ENCODE measurements at places on chromosomes 11 and 22.

- DNase-seq = peak; percentile 92
These were observed at the start of gene AMOTL1 for GRCh38 chr11:94767701-94768601. AMOTL1 (plus strand) TSS chr11:94768356; CDS start chr11:94768512, 156 bp downstream.

DNA sequence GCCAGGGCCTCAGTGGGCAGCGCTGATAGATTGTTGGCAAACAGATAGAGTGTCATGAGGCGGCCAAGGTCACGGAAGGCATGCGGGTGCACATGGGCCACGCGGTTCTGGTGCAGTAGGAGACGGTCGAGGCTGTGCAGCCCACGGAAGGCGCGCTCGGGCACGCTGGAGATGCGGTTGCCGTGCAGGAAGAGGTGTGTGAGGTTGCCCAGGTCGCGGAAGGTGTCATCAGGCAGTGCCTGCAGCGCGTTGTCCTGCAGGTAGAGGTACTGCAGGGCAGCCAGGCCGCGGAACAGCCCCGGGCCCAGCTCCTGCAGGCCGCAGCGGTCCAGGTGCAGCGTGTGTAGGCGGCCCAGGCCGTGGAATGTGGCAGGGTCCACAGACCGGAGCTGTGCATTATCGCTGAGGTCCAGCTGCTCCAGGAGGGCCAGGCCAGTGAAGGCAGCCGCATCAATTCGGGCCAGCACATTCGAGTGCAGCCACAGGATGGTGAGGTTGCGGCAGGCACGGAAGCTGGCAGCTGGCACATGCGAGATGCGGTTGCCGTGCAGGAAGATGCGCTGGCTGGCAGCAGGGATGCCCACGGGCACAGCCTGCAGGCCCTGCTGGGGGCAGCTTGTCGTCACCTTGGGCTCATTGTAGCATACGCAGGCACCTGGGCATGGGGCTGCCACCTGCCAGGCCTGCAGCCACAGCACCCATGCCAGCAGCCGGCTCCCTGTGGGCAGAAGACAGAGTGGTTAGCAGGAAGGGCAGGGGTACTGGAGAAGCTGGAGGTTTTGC lies 25.5 kb downstream of the RTN4R start:
- no peak for DNase-seq

- DNase-seq = no peak
These were observed 944 bp downstream of the C11orf86 start for GRCh38 chr11:66976028-66976467.

DNA sequence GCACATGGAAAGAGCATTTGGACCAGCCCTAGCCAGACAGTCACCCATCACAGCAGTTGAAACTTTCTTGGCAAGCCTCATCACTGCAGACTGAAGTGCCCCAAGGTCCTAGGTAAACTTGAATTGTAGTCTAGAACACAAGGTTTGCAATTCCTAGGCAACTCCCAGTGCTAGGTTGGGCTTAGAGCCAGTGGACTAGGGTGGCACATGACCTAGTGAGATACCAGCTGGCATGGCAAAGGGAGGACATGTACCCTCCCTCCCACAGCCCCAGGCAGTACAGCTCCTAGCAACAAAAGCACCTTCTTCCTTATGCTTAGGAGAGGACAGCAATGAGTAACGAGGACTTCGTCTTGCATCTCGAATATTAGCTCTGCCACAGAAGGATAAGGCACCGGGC lies 889.5 kb downstream of the JRKL start:
- no peak for DNase-seq

DNA sequence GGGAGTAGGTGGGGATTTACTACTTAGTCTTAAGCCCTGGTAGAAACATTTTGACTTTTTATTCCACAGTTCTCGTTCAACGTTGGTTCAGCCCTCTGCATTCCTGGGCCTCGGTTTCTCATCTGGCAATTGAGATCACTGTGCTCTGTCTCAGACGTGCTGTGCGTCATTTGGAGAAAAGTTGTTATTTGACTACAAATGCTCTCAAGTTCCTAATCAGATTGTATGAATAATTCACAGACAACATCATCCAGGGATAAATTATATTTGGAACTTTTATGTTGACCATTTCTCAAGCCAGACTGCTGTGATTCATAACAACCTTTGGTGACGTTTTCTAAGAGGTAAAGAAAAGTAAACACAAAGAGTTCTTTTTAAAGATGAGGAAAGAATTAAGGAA lies 69.2 kb downstream of the BLID start:
- DNase-seq = no peak

- no peak for DNase-seq
These were observed 91.8 kb upstream of the CD44 start for GRCh38 chr11:35047179-35047578.

- DNase-seq = peak; percentile 96
These were observed 1.4 kb upstream of the TNNI2 start for GRCh38 chr11:1837171-1838076.

DNA sequence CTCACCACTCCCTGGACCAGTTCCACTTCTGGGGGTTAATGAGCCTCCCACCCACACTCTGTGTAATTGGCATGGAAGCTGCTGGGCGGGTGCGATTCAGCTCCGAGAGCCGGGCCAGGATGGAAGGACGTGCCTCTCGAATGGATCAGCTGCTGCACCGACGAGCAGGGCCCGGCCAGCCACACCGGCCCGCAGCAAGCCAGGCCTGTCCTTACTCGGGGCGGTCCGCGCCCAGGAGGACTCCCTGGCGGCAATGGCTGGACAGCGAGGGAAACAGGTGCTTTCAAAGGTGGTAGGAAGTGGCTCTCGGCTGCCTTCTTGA lies 4.3 kb upstream of the SHISAL1 start:
- no peak for DNase-seq

GRCh38 chr11:36147491-36147890 lies 141.7 kb downstream of the COMMD9 start:
- DNase-seq = no peak

GRCh38 chr11:16382638-16383380 lies 26.5 kb upstream of the SOX6 start:
- DNase-seq = no peak

- DNase-seq = no peak
These were observed 2.1 kb downstream of the BARX2 start for GRCh38 chr11:129377739-129378138.

GRCh38 chr11:79512706-79513469 lies 72.1 kb upstream of the TENM4 start:
- DNase-seq = no peak

DNA sequence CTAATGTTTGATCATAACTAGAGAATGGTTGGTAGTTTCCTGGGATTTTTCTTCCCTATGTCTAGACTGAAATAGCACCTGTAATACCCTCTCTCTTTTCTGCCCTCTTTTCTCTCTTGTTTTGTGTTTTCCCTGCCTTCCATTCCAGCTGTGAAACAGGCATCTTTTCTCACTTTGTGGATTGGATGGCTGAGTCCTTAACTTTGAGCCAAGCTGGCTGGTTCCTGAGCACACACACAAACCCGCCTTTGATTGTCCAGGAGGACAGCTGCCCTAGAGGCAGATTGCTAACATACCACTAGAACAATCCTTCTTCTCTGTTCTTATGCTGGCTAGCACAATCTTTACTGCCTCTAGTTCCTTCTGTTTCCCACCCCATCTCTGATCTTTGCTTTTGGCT lies 17.7 kb downstream of the CTNND1 start:
- DNase-seq = no peak

- no peak for DNase-seq
These were observed 182.3 kb downstream of the DSCAML1 start for GRCh38 chr11:117614728-117615127.

- no peak for DNase-seq
These were observed 22.6 kb downstream of the PTPN5 start for GRCh38 chr11:18768978-18769377.

DNA sequence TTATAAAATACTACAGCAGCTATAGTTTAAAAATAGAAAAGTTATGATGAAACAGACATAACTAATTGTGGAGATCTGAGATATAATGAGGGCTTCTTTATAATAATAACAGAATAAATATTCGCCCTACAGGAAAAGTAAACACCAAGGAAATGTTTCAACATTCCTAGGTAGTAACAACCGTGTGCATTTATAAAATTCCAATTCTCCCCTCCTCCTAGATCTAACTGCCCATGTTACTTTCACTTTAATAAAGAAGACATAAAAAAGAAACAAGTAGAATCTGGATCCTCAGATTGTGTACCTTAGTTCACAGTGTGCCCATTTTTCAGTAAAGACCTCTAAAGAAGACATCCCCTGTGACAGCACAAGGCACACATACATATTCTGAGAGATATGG lies 57.8 kb upstream of the MN1 start:
- DNase-seq = no peak

DNA sequence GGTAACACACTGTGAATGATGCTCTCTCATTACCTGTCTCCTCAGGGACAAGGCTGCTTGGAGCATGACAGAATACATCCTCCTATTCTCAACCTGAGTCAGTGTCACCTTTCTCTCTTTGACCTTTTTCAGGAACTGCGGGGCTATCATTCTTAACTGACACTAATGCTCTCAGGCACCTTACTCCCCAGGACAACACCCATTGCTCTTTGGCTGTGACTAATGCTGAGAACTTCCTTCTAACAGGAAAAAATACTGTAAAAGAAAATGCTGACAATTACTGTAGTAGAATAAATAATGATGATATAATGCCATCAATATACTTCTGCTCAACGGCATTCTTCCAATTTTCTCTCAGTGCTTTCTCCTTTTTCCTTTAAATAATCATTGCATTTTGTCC lies 2082.7 kb upstream of the RAG2 start:
- DNase-seq = no peak

DNA sequence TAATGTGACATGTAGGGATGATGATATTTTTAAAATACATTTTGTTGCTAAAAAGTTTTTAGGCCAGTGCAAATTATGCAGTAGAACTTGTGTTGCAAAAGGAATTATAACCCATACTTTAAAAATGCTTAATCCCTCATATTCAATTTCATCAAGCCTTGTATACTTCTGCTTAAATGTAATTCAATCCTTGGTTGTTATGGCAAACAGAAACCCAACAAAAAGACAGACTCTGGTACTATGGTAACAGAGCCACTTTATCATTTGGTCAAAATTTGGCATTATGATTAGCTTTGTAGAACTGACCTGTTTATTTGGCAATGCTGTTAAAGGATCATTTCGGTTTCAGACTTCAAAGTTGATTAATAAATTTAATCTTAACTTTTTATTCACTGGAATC lies 284.8 kb downstream of the TMEM135 start:
- no peak for DNase-seq

DNA sequence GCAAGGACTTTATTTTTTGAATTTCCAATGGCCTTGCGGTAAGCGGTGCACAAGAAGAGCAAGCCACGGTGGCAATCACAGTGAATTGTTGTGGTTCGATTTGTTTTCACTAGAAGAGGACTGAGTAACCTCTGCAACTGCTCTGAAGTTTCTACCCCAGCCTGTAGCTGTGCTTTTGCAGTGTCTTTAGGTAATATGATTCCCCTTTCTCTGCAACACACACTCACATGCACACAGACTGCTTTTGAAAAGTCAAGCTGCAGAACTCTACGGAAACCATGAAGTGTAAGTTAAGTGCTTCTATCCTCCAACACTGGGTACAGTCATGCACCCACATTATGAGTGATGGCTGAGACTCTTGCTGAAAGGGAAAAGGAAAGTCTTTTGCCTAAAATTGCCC lies 38.4 kb downstream of the CD44 start:
- DNase-seq = no peak

DNA sequence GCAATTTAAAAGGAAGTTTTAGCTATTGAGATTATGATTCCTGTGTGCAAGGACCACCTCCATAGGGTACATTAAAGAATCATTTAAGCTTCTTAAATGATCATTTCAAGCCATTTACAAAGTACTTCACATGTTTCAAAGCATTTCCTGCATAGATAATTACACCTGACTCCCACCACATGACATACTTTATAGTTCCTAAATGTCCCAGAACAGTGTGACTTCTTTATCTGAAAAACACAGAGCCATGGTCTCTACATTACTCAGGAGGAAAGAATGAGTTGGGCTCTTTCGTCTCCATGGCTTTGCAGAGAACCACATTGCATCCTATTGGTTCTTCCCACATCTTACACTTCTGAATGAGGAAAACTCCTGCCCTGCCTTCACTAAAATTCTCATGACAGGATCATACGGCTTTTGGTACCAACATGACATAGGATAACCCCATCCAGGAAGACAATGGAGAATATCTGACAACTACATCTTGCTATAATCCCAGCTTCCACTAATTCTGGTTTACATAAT lies 88.6 kb downstream of the ETS1 start:
- DNase-seq = no peak
